ENCODE measurements at places on chromosomes 3 and 15.

- no peak for DNase-seq
Measured at GRCh38 chr3:73536952-73537351, 87.8 kb downstream of the PDZRN3 start.

- no peak for DNase-seq
Measured at GRCh38 chr3:41573591-41573990, 374.3 kb downstream of the CTNNB1 start.

DNA sequence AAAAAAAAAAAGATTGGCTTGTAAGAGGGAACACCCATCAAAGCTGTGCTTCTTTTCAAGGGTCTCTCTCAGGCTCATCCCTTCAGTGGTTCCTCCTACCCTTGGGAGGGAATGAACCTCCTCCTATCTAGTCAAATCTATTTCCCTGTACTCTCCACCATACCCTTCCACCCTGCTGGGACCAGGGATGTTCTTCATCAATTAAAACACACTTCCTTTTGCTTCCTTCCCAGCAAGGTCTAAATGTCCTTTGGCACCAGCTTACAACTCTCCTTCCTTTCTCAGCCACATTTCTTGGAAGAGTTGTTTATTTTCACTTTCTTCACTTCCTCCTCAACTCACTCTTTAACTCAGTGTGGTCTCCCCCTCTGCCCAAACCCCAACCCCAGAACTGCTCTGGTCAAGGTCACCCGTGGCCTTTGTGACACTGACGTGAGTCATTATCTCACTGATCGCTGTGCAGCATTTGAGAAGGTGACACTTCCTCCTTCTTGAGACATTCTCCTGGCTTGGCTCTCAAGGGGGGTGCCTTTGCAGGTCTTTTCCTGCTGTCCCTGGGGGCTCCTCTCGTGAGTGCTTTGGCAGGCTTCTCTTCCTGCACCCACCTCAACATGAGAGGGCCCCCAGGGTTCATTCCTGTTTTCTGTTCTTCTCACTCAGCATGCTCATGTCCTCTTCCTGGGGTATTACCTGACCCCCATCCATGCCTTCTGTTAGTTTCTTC, 210.5 kb upstream of the TLE3 start:
- no peak for DNase-seq

DNA sequence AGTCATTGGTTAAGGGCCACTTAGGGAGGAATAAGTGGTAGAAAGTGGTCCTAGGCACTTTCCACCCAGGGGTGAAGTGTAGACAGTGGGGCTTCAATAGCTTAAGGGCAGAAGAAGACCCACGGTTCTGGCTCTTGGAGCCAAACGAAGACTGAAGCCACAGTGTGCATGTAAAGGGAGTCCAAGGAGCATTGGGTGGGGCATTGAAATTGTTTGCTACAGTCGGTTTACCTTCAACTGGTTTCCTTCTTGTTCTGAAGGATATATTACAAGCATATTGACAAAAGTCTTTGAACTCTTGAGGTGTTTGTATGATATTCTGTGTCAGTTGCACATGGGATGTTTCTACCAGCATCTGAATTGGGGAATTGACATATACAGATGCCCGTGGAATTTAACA, 166.5 kb upstream of the CTDSPL start:
- DNase-seq = no peak

- DNase-seq = no peak
Measured at GRCh38 chr3:52006820-52007133, 11.1 kb upstream of the RPL29 start.

GRCh38 chr3:177358977-177359592, 161.8 kb upstream of the TBL1XR1 start:
- peak; percentile 41 for DNase-seq

- DNase-seq = no peak
Measured at GRCh38 chr15:50061503-50061902, 57.5 kb downstream of the ATP8B4 start.

GRCh38 chr3:88434001-88434400, 284.2 kb downstream of the C3orf38 start:
- no peak for DNase-seq

DNA sequence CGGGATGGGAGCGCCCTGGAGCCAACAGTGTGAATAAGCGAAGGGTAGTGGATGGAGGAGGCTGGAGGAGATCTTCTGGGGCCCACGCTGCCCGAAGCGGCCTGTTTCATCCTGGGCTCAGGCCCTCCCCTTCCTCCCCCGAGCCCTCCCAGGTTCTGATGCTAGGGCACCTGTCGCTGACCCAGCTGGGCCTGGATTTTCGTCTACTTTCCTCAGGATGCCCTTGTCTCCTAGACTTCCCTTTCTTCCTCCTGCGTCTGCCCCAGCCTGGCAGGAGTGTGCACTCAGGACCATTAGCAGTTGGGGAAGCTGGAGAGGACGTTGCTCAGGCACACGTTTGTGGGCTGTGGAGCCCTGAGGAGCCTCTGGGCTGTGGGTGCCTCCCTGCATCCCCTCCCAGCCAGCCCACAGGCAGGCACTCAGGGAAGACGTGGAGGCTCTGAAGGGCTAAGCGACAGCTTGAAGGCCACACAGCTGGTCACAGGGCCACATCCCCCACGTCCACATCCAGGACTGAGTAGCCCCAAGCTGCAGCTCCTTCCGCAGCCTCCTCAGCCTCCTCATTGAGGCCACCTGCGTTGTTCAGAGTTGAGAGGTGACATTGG, 23.9 kb upstream of the PIGZ start:
- DNase-seq = no peak

- DNase-seq = no peak
Measured at GRCh38 chr15:42069496-42070278, 24.7 kb downstream of the PLA2G4D start.

- DNase-seq = no peak
Measured at GRCh38 chr15:81744364-81744763, 301.5 kb downstream of the MEX3B start.

DNA sequence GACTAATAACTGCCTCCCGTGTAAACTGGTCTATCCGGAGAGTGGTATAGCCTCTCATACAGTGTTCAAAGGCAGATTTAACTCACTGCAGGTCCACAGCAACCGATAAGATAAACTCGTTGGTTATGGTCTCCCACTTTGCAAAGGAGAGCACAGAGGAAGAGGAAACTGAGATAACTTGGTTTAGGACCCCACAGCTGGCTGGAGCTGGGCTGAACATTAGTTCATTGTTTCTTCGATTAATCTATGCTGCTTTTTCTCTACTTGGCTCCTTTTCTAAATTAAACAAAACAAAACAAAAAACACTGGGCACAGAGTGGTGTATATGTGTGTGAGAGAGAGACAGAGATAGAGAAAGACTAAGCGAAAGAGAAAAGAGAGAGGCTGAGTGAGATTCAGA, 5.0 kb upstream of the DLG1 start:
- DNase-seq = no peak

DNA sequence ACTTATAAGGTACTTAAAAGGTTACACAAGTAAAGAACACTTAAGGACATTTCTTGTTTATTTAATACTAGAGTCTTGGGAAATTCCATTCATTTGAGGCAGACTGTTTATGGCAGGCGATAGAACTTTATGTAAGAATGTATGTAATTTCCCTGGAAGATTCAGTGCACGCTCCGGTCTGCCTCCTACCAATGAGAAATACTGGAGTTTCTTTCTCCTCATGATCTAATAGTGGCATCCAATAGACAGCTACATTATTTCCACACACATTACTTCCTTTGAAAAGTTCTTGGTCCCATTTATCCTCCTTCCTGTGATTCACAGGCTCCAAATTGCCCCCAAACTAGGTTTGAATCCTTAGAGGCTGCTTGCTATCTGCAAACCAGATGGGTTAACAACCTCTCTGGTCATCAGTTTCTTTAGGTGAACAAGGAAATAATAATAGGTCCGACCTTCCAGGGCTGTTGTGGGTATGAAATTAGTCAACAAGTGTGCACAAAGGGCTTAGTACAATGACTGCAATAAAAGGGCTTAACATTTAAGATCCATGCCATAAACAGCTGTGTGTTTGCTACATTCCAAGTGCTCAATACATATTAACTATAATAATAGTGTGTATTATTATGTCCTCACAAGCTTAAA, 30.7 kb downstream of the EIF4E3 start:
- no peak for DNase-seq

GRCh38 chr15:70362886-70363285, 265.2 kb upstream of the TLE3 start:
- peak; percentile 63 for DNase-seq
